Right cardiac atrium (tissue), 5 donors: ENCODE measurements at places on chromosomes 16 and 17. TPM values are rescaled to one million over a fixed set of nuclear protein-coding genes. Genes with fewer than 3 reads are reported as not detected.

Gene CSH2
- not detected for total RNA-seq

GRCh38 chr16:12300490-12300889 is 324.0 kb downstream of the SNX29 start:
- DNase-seq = no peak

DNA sequence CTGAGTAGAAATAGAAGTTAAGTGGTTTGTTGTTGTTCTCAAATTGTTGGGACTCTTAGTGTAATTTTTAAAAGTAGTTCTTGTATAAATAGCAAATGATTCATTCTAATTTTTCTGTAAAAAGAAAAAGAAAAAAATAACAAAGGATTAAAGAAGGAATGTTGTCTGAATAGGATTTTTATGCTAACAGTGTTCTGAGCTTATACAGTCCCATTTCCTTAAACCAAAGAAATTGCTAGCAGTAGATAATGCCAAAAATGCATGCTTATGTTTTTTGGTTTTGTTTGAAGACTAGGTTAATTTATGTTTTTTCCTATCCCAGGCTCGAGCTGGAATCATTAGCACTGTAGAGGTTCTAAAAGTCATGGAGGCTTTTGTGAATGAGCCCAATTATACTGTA is 44.7 kb upstream of the KPNB1 start:
- DNase-seq = no peak

GRCh38 chr17:81480140-81481072 is 32.2 kb downstream of the ACTG1 start:
- DNase-seq = peak; percentile 75

- no peak for DNase-seq
Observed at GRCh38 chr16:55834049-55834448, 1.2 kb upstream of the CES1 start.

DNA sequence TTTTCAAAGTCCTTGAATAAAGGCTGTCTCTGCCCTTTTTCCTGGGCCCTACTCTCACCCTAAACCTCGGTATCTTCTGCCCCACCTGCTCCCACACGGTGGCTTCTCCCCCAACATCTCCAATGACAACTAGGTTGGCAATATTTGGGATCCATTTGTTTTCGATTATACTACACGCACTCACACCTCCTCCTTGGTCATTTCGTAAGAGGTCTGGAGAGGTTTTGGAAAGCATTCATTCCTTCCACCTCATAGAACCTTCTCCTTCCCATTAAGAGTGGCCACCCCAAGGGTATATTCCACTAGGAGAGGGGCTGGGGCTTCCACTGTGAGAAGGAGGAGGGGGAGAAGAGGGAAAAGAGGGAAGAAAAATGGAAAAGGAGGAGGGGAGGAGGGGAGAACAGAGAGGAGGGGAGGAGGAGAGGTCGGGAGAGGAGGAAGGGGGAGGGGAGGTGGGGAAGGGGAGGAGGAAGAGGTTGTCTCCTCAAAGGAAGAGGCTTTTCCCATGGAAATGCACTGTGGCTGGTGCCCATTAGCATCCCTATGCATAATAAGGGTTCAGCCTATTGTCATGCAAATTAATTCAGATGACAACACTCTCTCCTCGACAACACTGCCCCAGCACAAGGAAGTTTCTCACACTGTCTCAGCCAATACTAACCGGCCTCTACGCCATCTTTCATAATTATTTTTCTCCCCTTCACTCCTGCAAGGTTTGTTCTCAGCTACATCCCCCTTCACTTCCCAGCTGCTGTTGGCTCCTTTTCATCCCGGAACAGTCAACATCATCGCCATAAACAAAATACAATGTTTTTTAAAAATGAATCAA is 30.0 kb downstream of the SOX9 start:
- no peak for DNase-seq
